ENCODE measurements at places on chromosomes 2 and 18. TPM values are rescaled to one million over a fixed set of nuclear protein-coding genes. Genes with fewer than 3 reads are reported as not detected.

GRCh38 chr2:199378948-199379650 is 78.6 kb downstream of the SATB2 start:
- DNase-seq, result no peak

Gene TEX44
- total RNA-seq, result not detected

Gene PDE6D
- 15.5 TPM for total RNA-seq

DNA sequence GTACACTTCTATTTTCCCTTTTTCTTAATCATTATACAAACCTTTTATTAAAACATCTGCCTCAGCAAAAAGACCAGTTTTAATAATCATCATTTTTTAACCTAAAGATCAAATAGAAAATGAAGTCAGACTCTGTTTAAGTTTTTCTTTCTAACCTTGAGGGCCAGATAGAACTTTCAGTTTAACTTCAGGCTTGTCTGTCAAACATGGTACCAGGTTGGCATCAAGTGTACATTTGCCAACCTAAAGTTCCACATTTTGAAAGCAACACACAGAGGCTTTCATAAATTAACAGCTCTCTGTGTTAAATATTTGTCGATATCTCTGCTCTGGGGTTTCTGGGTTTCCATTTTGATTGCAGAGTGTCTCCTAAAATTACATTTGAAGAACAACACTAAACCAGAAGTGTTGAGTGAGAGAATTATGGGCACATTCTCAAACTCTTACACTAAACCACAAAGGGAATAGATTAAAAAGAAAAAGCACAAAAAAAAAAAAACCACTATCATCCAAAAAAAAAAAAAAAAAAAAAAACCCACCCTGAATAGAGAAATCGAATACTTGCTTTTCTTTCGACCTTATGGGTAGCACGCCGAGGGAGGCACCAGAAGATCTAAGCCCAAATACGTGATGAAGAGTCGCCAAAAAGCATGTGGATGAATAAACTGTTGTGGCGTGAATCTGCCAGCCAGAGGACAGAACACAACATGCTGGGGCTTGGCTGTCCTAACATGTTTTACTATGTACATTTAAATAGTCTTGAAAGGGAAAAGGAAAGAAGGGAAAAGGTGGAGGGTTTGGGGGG is 166.2 kb downstream of the TCF4 start:
- no peak for DNase-seq

Gene STEAP3
- 7.1 TPM for total RNA-seq

GRCh38 chr2:173898178-173898668 is 67.0 kb downstream of the SP3 start:
- DNase-seq, result no peak

GRCh38 chr2:206457188-206457634 is 13.9 kb downstream of the ADAM23 start:
- DNase-seq, result no peak

DNA sequence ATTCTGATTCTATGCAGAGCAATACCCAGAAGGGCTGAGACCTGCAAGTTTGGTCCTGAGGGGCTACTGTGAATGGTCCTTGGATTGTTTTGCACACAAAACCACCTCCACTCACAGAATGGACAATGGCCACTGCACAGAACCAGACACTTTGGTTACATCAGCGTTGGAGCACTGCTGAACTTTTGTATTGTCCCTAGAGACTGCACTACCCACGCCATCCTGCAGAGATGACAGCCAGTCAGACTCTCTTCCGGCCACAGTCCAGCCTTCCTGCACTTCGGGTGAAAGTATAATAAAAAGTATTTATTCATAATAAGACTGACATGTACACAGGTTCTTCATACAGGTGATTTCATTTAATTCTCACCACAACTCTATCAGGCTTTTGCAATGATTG is 35.7 kb downstream of the CELF4 start:
- no peak for DNase-seq

- no peak for DNase-seq
Measured at GRCh38 chr2:242048479-242048878, 178.9 kb downstream of the RTP5 start.

GRCh38 chr18:4309227-4309626 is 145.9 kb downstream of the DLGAP1 start:
- no peak for DNase-seq

Gene ITSN2
- 24.4 TPM for total RNA-seq

DNA sequence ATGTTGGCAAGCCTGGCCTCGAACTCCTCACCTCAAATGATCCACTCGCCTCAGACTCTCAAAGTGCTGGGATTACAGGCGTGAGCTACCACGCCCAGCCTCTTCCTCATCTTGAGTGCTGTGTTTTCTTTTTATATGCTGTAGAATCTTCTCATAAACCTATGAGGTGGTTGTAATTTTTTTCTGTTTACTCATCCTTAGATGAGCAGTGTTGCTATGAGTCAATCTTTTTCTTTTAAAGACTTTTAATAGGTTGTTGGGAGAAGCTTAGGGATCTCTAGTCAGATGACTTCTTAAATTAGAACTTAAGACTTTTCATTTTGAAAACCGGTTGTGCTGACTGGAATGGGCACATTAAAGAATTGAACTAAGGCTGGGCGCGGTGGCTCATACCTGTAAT is 8.7 kb upstream of the AAK1 start:
- no peak for DNase-seq

Gene RASGRP3
- 69.2 TPM for total RNA-seq

Gene TANC1
- 59.7 TPM for total RNA-seq

- DNase-seq, result no peak
Measured at GRCh38 chr2:11395389-11395788, 51.0 kb upstream of the ROCK2 start.

GRCh38 chr18:34929336-34929780 is 111.9 kb upstream of the MAPRE2 start:
- no peak for DNase-seq

DNA sequence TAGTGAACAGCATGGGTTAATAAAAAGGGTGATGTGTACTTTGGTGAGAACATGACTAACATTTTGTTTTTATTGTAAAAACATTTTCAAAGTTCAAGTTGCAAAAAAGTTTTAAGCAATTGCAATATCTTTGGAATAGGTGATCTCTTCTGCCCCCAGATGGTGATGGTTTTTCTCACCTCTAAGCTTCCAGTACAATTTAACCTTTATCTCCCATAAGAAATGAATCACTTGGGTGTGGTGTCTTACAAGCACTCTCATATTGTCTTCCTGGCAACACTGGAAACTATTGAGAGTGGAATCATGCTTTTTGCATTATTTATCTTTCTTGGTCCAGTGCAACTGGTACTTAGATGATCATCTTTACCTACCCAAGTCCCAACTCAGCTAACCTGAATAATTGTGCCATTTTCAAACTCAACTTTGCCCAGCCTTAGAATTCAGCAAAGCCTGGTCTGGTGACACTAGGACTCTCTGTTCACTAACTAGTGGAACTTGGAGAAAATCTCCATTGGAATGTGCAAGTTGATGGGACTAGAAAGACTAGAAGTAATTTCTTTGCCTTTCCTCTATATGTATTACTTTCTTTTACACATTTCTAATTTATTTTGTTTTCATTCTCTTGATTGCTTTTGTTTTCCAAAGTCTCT is 964.7 kb upstream of the ZEB2 start:
- DNase-seq, result no peak

GRCh38 chr2:160174322-160174721 is 25.8 kb downstream of the ITGB6 start:
- no peak for DNase-seq

- no peak for DNase-seq
Measured at GRCh38 chr2:197296835-197297234, 13.7 kb downstream of the ANKRD44 start.

DNA sequence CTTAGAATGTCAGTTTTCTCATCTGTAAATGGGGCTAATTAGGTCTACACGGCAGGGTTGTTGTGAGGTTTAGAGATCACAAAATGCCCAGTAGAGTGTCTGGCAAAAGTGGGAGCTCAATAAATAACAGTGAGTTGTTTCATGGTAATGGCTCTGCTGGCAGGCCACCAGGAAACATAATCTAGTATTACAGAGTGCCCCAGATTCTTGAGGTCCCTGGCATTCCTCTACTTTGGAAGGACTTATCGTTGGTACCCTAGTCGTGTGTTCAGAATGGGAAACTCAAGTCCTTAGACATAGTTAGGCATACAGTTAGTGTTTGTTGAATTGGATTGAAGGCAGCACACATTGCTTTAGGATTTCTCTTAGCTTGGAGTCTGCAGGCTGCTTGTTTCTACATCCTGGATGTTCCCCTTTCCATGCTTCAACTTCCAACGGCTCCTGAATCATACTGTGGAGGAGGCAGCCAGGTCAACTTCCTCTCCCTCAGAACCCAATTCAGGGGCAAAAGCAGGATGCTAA is 161.5 kb upstream of the FOSL2 start:
- peak; percentile 22 for DNase-seq

GRCh38 chr2:238467792-238468191 is 41.1 kb downstream of the ASB1 start:
- DNase-seq, result no peak

- no peak for DNase-seq
Measured at GRCh38 chr2:110883406-110883805, 151.0 kb downstream of the ACOXL start.

Gene KCNK3
- 3.2 TPM for total RNA-seq

- no peak for DNase-seq
Measured at GRCh38 chr2:86025976-86026743, 79.5 kb downstream of the POLR1A start.

DNA sequence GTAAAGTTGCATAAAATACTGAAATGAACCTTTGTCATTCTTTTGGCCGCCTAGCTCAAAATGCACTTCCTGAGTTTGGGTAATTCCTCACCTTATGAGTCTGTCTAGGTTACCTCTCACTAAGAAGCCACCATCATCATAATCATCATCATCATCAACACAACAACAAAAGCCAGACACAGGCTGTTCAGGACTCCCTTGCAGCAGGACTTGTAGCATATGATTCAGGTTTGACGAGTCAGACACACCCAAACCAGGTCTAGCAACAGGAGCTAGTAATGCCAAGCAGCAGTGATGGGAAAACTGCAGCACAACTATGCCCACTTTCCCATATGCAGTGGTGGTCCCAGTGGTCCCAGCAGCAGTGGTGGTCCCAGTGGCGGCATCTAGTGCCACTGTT is 2.8 kb upstream of the SGO2 start:
- DNase-seq, result no peak

GRCh38 chr2:234792621-234793022 is 159.2 kb upstream of the SH3BP4 start:
- DNase-seq, result no peak

- DNase-seq, result no peak
Measured at GRCh38 chr2:80300954-80301353, 3.6 kb downstream of the LRRTM1 start.

GRCh38 chr2:206112846-206113547 is 27.0 kb upstream of the INO80D start:
- DNase-seq, result no peak
